H9 (cell line): ENCODE measurements at places on chromosomes 1 and 21. TPM values are rescaled to one million over a fixed set of nuclear protein-coding genes. Genes with fewer than 3 reads are reported as not detected.

The TAS1R1 gene
- not detected in 2 replicates for total RNA-seq

The CACNA1S gene
- total RNA-seq, result 0.04 TPM in 1 of 2 replicates, not detected in the other

GRCh38 chr1:153880962-153881361 is 41.8 kb downstream of the GATAD2B start:
- no peak for DNase-seq

The LAMB3 gene
- total RNA-seq, result 0.26 and 0.28 TPM in 2 replicates

- DNase-seq, result no peak
Measured at GRCh38 chr1:178684542-178685000, 40.5 kb upstream of the RALGPS2 start.

- DNase-seq, result no peak
Measured at GRCh38 chr21:35696644-35697043, 363.7 kb downstream of the SETD4 start.

DNA sequence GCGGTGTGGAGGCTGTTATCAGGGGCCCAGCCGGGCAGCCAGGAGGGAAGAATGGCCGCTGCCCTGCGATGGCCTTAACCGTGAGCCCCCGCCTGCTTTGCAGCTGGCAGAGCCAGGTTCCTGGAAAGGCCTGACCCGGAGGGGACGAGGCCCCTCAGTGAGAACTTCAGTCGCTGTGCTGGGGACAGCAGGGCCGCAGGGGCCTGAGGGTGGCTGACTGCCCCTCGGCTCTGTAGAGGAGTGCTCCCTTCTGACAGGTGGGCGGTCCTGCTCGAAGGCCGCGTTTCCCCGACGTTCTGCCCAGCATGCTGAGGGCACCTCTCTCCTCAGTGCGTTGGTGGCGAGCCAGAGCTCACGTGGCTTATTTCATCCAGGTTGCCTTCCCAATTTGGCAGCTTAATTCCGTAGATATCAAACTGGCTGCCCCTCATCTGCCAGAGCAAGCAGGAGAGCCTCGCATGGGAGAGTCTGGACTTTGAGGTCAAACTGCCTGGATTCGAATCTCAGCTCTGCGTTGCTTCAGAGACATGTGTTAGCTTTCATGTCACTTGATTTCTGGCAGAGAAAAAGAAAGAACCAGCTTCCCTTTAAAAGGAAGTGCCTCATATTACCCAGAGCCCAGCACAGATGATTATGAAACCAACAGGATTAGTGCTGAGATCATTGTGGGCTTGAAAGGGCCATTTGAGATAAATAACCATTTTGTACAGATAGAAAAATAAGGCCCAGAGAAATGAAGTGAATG is 239.8 kb downstream of the SDCCAG8 start:
- DNase-seq, result no peak

The ZBTB37 gene
- total RNA-seq, result 10.6 and 12.0 TPM in 2 replicates

DNA sequence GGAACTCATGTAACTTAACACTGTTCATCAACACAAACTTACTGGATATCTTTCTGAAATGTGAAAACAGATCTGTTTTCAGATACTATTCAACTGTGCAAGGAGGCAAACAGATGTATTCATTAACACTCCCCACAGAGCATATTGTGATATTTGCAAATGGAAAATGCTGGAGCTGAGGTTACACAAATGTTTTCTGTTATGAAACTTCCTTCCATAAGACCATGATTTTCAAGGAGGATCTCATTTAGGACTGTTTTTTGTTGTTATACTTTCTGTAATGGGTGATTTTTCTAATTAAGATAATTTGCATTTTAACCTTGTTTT is 56.1 kb downstream of the GABPA start:
- no peak for DNase-seq

The SPRR4 gene
- not detected in 2 replicates for total RNA-seq

The TMEM200B gene
- total RNA-seq, result 12.6 and 12.9 TPM in 2 replicates

DNA sequence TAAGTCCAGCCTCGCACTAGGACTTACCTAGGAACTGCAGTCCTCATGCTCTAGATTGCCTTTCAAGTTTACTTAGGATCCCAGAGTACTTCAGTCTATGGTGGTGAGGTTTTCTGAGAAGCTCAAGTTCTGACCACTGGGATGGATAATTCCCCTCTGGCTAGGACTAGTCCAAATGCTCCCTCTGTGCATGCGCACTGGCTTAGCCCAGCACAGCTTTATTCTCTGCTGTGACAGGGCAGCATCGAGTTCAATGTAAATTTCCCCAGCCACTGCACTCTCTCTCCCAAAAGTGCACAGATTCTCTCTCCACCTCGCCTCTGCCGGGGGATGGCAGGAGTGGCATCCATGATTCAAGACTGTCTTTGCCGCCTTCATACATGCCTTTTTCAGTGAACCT is 241.6 kb downstream of the ZNF326 start:
- DNase-seq, result no peak

DNA sequence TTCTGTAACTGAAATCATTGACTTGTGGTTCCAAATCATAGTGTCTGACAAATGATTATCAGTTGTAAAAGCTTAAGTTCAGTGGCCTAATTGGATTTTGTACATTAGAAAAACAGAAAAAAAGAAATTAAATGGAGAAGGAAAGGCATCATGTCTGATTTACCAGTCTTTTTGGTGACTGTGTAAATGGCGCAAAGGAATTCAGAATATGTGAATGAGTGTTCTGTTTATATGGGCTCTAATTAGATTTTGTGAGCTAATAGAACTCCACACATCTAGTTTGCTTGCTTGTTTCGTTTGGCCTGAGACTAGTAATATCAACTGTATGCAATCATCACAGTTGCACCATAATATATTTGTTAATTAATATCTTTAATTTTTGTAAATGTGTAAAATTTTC is 151.7 kb downstream of the PLA2G4A start:
- no peak for DNase-seq

GRCh38 chr21:46046471-46046870 is 51.4 kb upstream of the COL6A2 start:
- DNase-seq, result peak; percentile 16

The RHCE gene
- total RNA-seq, result 0.26 and 0.90 TPM in 2 replicates

The GNG4 gene
- total RNA-seq, result 32.2 and 34.4 TPM in 2 replicates

- DNase-seq, result no peak
Measured at GRCh38 chr1:208101661-208102431, 142.3 kb downstream of the PLXNA2 start.

DNA sequence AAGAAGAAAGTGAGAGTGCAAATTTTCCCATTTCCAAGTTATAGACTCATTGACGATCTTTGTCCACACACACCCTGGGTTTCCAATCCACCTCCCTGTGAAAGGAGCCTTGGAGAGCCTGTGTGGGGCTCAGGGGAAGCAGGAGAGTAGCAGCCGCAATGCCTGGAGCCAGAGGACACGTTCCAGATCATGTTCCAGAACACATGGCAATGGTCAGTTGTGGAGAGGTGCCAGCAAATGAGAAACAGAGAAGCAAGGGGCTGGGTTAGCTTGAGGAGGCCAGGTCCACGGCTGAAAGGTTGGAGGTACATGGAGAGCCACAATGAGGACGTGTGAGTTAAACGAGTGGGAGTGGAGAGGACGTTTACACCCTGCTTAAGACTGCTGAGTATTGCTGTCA is 33.0 kb upstream of the SIPA1L2 start:
- no peak for DNase-seq

The CD164L2 gene
- total RNA-seq, result 1.2 and 1.5 TPM in 2 replicates

The FCGR1A gene
- not detected in 2 replicates for total RNA-seq

- no peak for DNase-seq
Measured at GRCh38 chr1:182955596-182956588, 2.9 kb upstream of the SHCBP1L start.

DNA sequence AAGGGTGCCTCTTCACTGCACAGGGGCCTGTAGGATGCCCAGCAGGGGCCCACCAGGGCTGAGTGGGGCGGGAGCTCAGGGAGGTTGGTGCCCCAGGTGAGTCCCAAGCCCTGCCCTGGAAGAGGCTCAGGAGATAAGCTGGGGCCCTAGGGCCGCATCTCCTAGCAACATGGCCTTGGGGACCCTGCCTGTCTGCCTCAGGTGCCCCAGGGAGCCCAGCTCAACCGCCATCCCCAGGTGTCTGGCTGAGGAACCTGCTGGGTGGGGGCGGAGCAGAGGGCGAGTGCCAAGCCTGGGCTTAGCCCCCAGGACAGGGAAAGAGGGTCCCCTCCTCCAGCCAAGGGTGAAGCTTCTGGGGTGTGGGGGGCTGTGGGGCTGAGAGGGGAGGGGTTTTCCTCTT is 54.8 kb downstream of the FOXO6 start:
- DNase-seq, result no peak

- DNase-seq, result no peak
Measured at GRCh38 chr1:62908168-62908695, 124.3 kb downstream of the ATG4C start.

- no peak for DNase-seq
Measured at GRCh38 chr1:231642618-231643017, 16.0 kb downstream of the DISC1 start.

DNA sequence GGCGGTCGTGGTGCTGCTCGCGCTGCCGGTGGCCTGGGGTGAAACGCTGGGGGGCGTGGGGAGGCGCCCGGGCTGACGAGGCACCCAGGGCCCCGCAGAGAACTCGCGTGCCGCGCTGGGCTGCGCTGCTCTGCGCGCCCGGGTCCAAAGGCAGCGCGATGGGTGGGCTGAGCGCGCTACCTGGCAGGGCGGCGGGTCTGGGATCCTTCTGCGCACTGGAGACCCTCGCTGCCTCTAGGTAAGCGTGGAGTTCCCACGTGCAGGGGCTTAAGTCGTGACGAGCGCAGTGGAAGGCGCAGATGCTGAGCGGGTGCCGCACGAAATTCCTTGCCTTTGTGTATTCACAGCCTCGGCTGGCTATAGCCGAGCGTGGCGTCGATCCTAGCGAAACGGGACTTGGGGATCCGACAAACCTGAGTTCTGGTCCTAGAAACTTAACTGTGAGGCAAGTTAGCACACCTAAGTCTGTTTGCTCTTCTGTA is 24.6 kb downstream of the CR1L start:
- no peak for DNase-seq

- DNase-seq, result peak; percentile 44
Measured at GRCh38 chr1:102174259-102174863, 177.6 kb upstream of the OLFM3 start.

DNA sequence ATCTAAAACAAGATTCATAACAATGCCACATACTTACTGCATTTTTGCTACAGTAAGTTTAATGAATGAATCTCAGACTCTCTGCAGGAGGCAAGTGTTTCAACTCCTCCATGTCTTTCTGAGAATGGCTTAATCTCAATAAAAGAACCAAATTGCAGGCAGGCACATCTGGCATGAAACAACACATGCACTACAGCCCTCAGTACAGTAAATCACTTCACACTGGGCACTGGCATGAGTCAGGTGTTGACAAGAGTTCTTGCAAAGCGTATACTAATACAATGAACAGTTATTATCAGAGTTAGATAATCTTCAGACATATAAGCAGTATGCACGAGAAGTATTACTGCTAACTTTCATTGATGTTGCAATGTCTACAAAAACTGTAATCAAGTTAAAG is 1386.8 kb downstream of the MRPL39 start:
- DNase-seq, result no peak

The KRTAP21-1 gene
- total RNA-seq, result not detected in 2 replicates

The CELA2A gene
- not detected in 2 replicates for total RNA-seq

- DNase-seq, result no peak
Measured at GRCh38 chr1:78088015-78088414, 42.2 kb downstream of the GIPC2 start.

The LAMC1 gene
- total RNA-seq, result 96.2 and 110 TPM in 2 replicates

DNA sequence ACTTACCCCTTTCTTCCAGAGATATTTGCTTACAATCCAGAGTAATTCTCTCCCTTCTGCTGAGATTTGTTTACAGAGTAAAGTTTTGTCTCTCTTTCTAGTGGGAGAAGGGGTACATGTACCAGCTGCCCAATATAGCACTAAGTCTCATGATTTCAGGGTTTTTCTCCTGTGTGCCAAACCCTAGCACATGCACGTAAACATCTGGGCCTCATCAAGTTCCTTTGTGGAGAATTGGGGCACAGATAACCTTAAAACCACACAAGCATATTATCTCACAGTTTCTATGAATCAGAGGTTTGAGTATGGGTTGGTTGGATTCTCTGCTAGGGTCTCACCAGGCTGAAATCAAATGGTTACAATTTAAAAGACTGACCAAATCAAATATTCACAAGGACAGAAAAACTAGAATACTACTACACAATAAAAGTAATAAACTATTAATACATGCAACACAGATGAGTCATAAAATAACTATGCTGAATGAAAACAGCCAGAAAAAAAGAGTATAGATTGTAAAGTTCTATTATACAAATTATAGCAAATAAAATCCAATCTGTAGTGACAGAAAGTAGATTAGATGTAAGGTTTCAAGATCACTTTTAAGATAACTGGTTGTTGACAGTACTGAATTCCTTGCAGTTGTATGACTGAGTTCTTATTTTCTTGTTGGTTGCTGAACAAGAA is 347.4 kb upstream of the PTBP2 start:
- no peak for DNase-seq

The KPRP gene
- total RNA-seq, result not detected in 2 replicates

DNA sequence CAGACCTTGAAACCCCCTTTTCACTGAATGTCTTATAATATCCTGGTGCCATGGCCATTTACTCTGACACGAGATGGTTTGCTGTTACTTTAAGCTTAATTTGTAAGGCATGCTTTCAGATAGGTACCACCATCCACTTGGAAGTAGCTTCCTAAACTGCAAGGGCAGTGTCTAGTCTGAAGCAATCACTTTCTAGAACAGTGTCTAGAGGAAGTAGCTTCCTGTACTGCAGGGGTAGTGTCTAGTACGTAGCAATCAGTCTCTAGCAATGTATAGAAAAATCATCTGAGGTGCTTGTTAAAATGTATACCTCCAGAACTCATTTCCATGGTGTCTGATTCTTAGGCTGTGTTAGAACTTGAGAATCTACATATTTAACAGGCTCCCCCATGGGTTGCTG is 42.5 kb downstream of the ZBTB40 start:
- DNase-seq, result no peak

The C8B gene
- not detected in 2 replicates for total RNA-seq

The NMNAT2 gene
- total RNA-seq, result 11.4 and 11.5 TPM in 2 replicates

GRCh38 chr1:17404034-17404684 is 32.2 kb downstream of the PADI6 start:
- DNase-seq, result peak; percentile 50

The EPHA10 gene
- total RNA-seq, result 0.42 and 0.96 TPM in 2 replicates

The VSIG8 gene
- not detected in 2 replicates for total RNA-seq

DNA sequence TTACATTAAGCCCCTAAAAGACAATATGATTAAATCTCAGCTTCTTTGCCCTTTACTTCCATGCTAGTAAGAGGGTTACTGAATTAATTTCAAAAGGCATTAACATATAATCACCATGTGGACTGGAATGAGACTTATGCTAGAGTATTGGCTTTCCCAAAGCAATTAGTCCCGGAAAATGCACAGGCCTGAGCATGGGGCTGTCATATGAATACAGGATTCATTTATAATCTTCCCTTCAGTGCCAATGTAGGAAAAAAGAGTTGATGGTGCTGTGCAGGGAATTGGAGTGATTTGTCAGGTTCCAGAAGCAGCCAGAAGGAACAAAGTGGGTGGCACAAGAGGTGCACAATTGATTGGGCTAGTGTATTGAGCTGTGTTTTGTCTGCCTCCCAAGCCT is 199.0 kb upstream of the L1TD1 start:
- DNase-seq, result no peak

DNA sequence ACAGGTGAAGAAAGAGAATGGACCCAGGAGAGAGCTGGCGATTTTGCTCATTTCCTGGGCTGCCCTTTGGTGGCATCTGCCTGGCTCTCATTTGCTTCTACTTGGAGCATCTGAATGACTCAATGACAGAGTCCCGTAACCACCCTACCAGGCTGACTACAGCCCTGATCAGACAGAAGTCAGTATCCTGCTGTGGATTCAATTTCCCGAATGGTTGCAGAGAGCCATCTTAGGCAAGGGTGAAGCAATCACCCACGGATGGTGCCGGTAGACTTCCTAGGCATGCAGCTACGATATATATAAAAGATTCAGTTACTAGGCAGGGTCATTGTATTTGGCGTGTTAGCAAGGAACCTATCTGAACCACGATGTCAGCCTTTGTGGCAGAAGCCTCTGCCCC is 10.2 kb downstream of the AJAP1 start:
- DNase-seq, result no peak
